ENCODE measurements at places on chromosomes 7 and 10. TPM values are rescaled to one million over a fixed set of nuclear protein-coding genes. Genes with fewer than 3 reads are reported as not detected.

DNA sequence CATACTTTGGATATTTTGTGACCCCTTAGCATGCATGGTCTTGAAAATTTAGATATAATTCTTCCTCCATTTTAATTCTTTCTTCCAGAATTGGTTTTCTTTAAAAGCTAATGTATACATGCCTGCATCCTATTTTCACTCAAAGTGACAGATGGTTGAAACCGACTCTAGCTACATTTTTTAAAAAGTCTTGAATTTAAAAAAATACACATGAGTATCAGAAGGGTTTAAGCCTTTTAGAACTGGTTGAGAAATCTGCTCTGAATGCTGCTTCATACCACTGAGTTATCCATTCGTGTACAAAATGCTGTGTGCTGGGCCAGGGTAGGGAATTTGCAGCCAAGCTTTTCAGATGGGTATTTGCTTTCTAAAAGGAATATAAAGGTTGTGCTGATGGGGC, 16.5 kb downstream of the DYNC1I1 start:
- no peak for DNase-seq

GIMAP5 gene
- 255 TPM for total RNA-seq

DNA sequence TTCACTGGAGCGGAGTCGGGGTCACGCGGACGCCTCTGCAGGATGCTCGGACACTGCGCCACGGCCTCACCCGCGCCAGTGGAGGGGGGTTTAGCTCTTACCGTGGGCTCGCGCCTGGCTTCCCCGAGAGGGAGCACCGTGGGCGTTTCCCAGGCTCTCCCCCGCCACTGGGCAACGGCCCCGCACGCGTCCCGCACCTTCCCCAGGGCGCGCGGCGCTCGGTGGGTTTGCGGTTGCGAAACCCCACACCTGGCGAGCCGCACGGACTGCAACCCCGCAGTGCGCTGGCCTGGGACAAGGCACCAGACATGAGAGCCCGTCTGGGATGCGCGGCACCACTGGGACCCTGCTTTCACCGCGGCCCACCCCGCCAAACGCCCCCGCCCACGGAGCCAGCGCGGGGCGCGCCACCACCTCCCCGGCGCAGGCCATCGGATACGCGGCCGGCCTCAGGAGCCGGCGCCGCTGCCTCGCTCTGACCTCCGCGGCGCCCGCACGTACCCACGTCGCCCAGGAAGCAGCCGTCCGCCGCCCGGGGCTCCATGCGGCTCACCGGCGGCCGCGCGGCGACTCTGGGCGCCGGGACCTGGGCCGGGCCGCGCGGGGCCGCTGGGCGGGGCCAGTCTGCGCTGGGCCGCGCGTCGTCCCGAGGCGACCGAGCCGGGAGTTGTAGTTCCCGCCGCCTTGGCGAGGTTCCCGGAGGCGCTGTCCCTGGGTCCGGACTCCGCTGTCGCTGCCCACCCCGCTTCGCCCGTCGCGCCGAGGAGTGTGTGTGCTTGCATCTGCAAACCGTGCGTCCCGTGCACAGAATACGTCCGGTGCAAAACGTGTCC, at the start of gene ASB13:
TSS of gene ASB13 (minus strand) at position 588 of the 833 bp plus-strand sequence. CDS start at position 544, 44 bp downstream.
- DNase-seq = peak; percentile 58

ST8SIA6 gene
- total RNA-seq = 0.25 TPM

- no peak for DNase-seq
Measured at GRCh38 chr7:151316896-151317295, 24.7 kb upstream of the NUB1 start.

GRCh38 chr7:134454277-134454676, 4.6 kb downstream of the AKR1B1 start:
- peak; percentile 18 for DNase-seq
